Stimulated activated CD4-positive, alpha-beta T cell treated with anti-CD3 and anti-CD28 coated beads, Interleukin-12 subunit alpha, Interleukin-12 subunit beta, amount 100 ng/mL, for 24 hours (primary cell): ENCODE measurements at places on chromosomes 7 and 10.

DNA sequence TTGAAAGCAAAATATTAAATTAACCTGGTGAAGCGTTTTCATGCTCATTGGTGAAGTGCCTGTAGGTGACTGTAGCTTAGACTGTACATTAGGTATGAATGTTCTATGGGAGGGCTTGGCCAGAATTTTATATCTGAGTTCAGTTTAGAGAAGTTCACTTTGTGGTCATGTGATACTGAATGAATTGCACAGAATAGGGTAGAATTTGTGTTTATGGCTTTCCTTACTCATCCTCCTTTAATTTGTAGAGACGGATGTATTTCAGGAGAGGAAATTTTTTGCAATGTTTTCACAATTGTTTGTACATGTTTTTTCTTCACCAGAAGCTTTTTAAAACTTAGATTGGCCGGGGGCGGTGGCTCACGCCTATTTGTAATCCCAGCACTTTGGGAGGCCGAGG is 32.3 kb downstream of the REEP3 start:
- DNase-seq, result no peak

DNA sequence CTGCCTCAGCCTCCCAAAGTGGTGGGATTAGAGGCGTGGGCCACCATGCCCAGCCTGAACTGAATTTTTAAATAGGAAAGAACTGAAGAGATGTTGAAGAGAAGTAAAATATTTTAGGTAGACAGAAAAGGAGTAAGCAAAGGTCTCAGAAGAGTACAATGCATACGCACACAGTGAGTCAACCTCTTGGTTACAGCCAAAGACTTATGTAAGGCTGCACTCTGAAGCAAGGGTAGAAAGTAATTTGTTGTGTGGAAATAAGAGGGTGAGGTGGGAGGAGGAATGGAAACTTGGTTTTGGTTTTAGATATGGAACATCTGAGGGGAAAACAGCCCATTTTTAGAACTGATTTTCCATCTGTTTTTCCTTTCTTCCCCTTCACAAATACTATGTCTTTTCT is 17.6 kb downstream of the KRIT1 start:
- no peak for DNase-seq

- DNase-seq, result no peak
Observed at GRCh38 chr10:97200616-97201015, 14.9 kb upstream of the SLIT1 start.

- no peak for DNase-seq
Observed at GRCh38 chr10:99534939-99535763, 2.4 kb downstream of the NKX2-3 start.
